Activated naive CD4-positive, alpha-beta T cell treated with anti-CD3 and anti-CD28 coated beads for 36 hours (primary cell): ENCODE measurements at places on chromosomes 1 and 21.

DNA sequence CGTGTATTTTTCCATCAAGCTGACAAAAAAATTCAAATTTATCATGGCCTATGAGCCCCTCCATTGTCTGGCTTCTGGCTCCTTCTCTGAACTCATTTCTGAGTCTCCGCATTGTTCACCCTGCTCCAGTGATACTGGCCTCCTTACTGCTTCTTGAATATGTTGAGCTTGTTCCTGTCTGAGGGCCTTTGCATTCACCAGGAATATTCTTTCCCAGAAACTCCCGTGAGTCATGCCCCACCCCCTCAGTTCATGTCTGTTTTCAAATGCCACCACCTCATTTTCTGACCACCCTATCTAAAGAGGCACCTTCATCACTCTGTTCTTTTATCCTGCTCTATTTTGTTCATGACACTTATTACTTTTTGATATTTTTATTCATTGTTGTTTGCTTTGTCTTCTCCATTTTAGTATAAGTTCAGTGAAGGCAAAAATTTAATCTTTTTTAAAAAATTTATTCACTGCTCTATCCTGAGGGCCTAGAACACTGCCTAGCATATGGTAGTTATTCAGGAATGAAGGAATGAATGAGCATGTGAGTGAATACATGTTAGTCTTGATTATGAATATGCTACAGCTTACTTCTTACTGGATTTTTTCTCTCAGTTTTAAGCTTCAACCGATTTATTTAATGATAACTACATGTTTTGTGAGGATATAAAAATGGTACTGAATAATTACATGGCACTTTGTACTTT, 140.4 kb upstream of the C1orf105 start:
- no peak for DNase-seq

- DNase-seq: peak; percentile 68
These were observed 48.4 kb downstream of the COLGALT2 start for GRCh38 chr1:183989078-183989577.

DNA sequence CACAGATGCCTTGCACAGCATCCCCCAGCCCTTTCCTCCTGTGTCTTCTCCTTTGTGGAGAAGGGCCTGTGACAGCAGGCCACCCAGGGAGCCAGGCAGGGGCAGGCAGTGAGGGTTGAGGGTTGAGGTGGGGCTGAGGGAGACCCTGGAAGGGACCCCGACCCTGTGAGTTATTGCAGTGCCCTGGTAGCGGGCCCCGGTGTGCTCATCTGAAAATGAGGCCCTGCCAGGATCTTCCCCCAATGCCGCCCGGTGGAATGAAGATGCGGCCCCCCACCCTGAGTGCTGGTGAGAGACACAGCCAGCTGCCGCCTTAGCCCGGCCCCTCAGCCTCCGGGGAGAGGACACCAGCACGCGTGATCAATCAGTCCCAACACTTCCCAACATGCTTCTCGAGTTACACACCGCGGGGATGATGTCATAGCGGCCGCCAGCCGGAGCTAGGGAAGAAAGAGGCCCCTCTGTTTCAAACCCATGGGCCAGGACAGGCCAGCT, 36.2 kb upstream of the ACTRT2 start:
- no peak for DNase-seq

DNA sequence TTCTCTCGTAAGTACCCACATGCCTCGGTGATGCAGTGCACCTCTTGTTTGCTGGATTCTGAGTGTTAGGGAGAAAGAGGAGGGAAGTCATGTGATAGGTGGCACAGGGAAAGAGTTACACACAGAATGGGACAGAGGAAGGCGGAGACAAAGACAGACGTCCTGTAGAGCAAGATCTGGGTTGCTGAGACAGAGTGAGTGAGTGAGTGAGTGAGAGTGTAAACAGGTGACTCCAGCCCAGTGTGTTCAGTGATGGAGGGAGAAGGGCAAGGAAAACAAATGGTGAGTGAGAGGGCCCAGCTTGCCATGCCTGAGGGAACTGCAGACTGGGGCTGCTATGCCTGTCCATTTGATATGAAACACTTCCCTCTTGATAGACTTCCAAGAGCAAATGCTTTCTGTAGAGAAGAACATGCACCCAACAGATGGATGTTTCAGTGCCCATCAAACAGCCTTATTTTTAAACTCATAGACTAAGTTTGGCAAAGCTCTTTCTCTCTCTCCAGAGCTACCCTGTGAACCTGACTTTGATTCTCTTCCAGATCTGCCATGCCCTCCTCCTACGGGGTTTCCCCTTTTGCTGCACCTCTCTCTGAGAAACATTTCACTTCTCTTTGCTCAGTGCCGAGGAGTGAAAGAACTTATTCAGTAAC, 209.9 kb upstream of the COA6 start:
- DNase-seq: no peak
